Right renal pelvis (tissue), 4 donors: ENCODE measurements at places on chromosomes 11 and 22. TPM values are rescaled to one million over a fixed set of nuclear protein-coding genes. Genes with fewer than 3 reads are reported as not detected.

Gene TRIM49
- not detected for polyA plus RNA-seq

Gene SLC29A2
- 23.1 TPM for polyA plus RNA-seq

Gene ANO3
- 4.1 TPM for polyA plus RNA-seq

Gene SLC7A4
- 1.5 TPM for polyA plus RNA-seq

Gene HOATZ
- 0.04 TPM for polyA plus RNA-seq

Gene GGT1
- polyA plus RNA-seq, result 48.9 TPM

DNA sequence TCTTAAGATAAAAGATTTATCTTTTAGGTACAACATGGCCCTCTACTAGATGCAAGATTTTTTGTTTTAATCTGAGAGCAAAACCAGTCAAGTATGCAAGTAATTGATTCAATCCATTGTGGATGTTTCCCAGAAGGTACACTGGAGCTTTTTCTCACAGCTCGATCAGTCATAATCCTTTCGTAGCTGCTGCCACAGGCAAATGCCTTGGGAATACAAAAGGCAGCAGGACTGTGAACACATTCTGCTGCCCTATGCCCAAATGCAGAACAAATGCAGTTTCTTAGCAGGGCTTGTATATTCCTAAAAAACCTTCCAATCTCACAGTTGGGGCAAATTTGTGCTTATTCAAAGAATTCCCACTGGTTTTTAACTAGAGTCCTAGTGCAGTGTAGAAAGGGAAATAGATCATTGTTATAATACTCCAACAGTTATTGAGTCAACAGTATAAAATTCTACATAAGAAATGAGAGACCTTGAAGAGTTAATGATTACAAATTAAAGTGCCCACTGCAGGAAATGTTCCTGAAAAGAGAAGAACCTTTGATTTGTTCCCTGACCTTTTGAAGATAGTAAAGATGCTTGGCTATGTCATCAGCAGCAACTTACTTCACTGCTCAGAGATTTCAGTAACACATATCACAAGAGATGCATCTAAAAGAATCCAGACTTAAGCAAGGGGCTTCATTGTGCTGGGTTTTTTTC, 14.1 kb downstream of the LPXN start:
- DNase-seq, result no peak

DNA sequence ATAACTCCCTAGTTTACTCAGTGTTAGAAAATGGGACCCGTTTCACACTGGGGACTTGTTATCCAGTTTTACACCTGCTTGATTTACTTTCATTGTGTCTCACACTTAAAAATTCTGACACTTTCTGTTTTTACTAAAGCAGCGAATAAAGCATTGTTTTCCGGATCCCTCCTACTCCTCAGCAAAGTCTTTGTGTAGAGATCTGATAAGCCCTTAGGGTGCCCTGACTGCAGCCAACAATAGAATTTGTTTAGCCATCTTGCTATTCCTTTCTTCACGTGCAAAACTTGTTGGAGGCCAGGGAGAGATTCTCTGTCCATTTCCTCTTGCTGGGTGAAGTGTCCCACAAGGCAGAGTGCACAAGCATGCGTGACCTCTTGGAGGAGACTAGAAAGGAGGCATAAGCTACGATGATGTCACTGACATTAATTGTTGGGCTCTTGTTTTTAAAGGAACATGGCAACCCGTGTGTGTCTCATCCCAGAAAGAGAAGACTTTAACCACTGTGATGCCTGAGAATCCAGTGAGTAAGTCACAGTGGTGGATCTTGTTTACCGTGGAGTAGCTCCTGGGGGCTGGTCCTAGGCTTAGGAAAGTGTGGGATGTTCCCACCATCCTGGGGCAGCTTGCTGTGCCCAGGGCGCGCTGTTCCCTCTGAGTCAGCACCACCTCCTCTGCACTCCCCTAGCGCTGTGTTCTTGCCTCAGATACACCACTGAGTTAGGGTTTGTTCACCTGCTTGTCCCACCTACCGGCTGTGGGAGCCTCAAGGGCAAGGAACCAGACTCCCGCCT, 27.7 kb downstream of the MICAL2 start:
- DNase-seq, result no peak

DNA sequence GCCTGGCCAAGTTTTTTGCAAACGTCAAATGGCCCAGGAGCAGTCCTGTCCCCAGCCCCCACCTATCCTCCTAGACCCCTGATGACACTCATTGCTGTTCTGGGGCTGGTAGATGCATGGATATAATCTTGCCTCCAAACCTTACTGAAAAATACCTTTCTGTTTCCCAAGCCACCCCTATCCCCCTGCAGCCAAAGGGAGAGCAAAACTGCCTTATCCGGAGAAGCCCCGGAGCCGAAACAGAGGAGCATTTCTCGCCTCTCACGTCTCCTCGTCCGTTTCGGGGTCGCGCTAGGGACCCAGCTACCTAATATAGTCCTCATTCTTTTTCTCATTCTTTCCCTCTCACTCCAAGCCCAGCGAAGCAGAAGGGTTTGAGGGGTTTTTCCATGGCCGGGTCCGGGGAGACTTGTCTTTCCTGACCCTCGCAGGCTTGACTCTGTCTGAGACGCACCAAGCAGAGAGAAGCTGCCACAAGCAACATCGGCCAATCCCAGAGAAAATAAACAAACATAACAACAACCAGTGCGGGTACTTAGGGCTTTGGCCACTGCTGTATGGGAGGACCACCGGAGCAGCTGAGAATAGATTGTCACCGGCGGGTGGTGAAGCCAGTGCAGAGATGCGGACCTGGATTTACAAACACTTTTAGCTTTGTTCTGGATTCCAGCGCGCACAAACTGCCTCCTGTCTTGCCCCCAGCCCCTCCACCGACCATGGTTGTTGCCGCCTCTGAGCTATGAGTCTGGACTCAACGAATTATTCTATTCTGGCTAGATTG, 1.6 kb downstream of the BSX start:
- no peak for DNase-seq

GRCh38 chr22:33328789-33329296, 270.7 kb upstream of the SYN3 start:
- no peak for DNase-seq

GRCh38 chr11:114596175-114596919, 761 bp upstream of the NXPE4 start:
- no peak for DNase-seq

DNA sequence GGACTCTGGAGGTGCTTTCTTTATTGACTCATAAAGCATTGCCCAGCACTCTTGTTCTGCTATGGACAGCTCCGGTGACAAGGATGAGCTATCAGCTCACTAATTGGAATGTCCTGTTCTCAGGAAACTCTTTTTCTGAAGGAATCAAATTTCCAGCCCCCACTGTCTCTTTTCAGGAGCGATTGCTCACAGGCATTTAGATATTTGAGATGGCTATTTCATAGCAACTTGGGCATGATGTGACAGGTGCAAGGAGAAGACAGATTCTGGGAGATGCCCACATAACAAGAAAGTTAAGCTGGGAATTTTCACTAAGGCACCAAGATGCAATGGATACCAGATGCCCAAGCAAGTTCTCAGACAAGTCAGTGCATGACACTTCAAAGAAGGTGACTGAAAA, 123.4 kb upstream of the CSNK2A3 start:
- no peak for DNase-seq

- DNase-seq, result no peak
Observed at GRCh38 chr22:26619510-26619909, 1.7 kb upstream of the CRYBB1 start.

GRCh38 chr11:91860661-91861060, 364.0 kb upstream of the FAT3 start:
- DNase-seq, result peak; percentile 40

DNA sequence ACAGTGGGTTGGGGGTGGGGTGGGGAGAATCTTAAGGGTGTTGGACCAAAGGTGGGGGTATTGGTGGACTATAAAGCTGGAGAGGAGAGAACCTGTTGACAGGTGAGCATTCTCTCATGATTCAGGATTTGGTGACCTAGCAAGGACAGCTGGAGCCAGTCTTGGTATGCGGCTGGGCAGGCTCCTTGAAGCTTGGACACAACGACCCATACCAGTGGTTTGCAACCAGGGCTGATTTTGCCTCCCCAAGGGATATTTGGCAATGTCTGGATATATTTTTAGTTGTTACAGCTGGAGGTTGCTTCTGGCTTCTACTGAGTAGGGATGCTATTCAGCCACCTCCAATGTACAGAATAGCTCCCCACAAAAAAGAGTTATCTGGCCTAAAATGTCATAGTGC, 5.6 kb downstream of the EXT2 start:
- no peak for DNase-seq
